Activated T-helper 1 cell treated with anti-CD3 and anti-CD28 coated beads, Interleukin-2, amount 50 U/mL, for 16 hours (primary cell): ENCODE measurements at places on chromosomes 7 and 10.

GRCh38 chr7:106166651-106167342 is 54.7 kb upstream of the SYPL1 start:
- DNase-seq, result no peak

DNA sequence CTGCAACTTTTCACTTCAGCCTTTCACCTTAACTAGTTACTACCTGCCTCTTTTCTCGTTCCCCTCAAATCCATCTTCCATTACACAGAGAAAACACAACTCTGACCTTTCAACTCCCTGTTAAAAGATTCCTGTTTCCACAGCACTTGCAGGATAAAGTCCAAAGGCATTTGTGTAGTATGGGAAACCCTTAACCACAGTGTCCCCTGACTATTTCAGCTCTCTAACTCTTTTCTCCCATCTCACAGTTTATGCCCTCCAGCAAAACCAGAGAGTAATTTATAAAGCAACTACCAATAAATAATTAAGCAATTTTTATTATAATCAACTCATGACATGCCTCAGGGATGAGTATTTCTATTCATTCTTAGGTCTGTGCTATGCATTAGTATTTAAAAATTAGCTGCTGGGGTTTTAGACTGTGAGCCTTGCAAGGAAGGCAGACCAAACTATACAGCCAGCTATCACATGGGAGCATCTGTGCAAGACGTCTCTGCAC is 51.0 kb downstream of the COL1A2 start:
- DNase-seq, result no peak

- DNase-seq, result no peak
Observed at GRCh38 chr7:158249692-158250091, 337.9 kb downstream of the PTPRN2 start.

DNA sequence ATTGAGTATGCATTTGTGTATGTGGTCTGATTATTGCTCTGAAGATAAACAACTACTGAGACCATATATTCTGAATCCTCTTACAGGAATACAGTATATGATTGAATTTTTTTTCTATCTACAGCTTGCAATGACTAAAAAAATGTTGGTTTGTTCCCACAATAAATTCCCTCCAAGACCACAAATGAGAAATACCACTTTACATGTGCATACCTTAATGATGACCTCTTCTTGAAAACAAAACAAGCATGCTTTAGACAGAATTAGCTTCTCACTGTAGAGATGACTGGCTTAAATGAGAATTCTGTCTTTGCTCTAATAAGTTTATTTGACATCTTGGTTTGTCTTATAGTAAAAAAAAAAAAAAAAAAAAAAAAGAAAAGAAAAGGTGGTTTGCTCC is 241.5 kb downstream of the PCDH15 start:
- DNase-seq, result no peak

GRCh38 chr10:73965890-73966768 is 31.8 kb upstream of the VCL start:
- no peak for DNase-seq

- DNase-seq, result no peak
Observed at GRCh38 chr7:27245798-27246691, 3.4 kb downstream of the EVX1 start.
